ENCODE measurements at places on chromosomes 5 and 9. TPM values are rescaled to one million over a fixed set of nuclear protein-coding genes. Genes with fewer than 3 reads are reported as not detected.

GRCh38 chr5:22850981-22851380 is 2.2 kb downstream of the CDH12 start:
- no peak for DNase-seq
- peaks cover 2% of the 10 kb centered on the region for H3K27me3 ChIP-seq
- H3K27ac ChIP-seq = no peak overlapping the region
- H3K36me3 ChIP-seq = no peaks in the 10 kb centered on the region

GRCh38 chr9:112278152-112278551 is 55.3 kb downstream of the PTBP3 start:
- no peaks in the 10 kb centered on the region for H3K27me3 ChIP-seq
- no peak overlapping the region for H3K27ac ChIP-seq
- H3K4me3 ChIP-seq = no peak overlapping the region
- no peaks in the 10 kb centered on the region for H3K36me3 ChIP-seq

DNA sequence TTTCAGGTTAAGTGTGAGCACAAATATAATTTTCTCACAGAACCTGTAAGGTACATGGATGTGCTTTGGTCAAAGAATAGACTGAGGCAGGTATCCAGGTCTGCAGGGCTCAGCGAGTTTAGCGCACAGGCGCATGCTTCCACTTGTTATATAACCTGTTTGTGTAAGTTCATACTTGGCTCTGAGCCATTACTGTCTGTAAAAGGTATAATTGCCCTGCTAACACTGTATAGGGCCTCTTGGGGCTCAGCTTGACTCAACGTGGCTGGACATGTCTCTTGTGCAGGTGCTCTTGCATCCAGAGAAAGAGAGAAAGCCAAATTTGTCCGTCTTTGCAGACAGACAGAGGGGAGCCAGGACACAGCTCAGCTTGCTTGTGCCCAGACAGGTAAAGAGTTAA is 759.6 kb downstream of the MTRR start:
- no peak for DNase-seq
- H3K27ac ChIP-seq = no peak overlapping the region

GRCh38 chr5:133372293-133372937 is 239.9 kb downstream of the FSTL4 start:
- DNase-seq = peak; percentile 19
- H3K27ac ChIP-seq = no peak overlapping the region
- H3K36me3 ChIP-seq = no peaks in the 10 kb centered on the region

- H3K36me3 ChIP-seq = no peaks in the 10 kb centered on the region
- H3K4me3 ChIP-seq = no peak overlapping the region
- DNase-seq = no peak
- no peaks in the 10 kb centered on the region for H3K4me1 ChIP-seq
- H3K27ac ChIP-seq = no peak overlapping the region
These were observed 364.6 kb downstream of the NPR3 start for GRCh38 chr5:33075731-33076130.

DNA sequence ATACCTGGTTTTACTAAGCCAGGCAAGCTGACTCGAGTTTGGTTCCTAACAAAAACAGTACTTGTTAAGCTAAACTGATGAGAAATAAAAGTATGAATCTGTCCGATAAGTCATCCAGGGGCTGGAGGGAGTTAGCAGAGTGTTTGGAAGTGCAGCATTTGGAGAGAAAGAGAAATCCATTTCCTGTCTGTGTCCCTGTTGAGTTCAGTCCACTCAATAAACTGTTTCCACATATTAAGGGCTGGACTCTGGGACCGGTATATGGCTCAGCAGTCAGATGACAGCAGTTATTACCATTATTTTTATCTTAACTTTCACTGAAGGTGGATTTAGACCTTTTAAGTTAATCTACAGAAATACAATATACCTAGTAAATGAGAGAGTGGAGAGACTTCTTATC is 130.6 kb upstream of the ADRA1B start:
- no peaks in the 10 kb centered on the region for H3K27me3 ChIP-seq
- no peaks in the 10 kb centered on the region for H3K36me3 ChIP-seq
- H3K27ac ChIP-seq = no peak overlapping the region
- H3K4me1 ChIP-seq = no peaks in the 10 kb centered on the region
- DNase-seq = no peak
- no peak overlapping the region for H3K4me3 ChIP-seq

- H3K36me3 ChIP-seq = no peaks in the 10 kb centered on the region
- no peaks in the 10 kb centered on the region for H3K27me3 ChIP-seq
- no peak overlapping the region for H3K4me3 ChIP-seq
- H3K27ac ChIP-seq = no peak overlapping the region
- H3K4me1 ChIP-seq = no peaks in the 10 kb centered on the region
These were observed 253.4 kb downstream of the ARRDC3 start for GRCh38 chr5:91129748-91130147.

GRCh38 chr9:115997923-115998322 is 155.7 kb upstream of the PAPPA start:
- H3K36me3 ChIP-seq = no peaks in the 10 kb centered on the region
- H3K4me1 ChIP-seq = no peaks in the 10 kb centered on the region
- H3K27ac ChIP-seq = no peak overlapping the region
- no peaks in the 10 kb centered on the region for H3K27me3 ChIP-seq

Gene HBEGF
- total RNA-seq = 0.65 TPM

Gene ARRDC1
- 31.6 TPM for total RNA-seq

Gene GARNL3
- 0.89 TPM for total RNA-seq

All from liver (tissue), 10 donors.